Fibroblast of upper back skin (primary cell): ENCODE measurements at places on chromosomes 13 and 19.

DNA sequence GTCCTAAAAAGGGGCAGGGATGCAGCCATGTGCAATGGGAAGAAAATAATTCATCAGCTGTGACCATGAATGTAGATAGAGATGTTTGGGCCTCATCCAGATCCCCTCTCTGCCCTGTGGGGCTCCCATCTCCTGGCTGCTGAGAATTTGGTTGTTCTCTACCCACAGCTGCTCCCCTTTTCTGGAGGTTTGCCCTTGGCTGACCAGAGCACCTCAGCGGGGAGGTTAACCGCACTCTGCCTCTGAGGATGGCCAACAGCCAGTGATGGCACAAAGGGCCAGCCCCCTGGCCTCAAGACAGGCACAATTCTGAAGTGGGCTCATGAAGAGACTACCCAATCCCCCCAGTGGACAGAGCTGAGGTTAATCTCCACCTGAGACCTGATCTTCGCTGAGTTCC, 61.5 kb upstream of the SERP2 start:
- no peak for DNase-seq

DNA sequence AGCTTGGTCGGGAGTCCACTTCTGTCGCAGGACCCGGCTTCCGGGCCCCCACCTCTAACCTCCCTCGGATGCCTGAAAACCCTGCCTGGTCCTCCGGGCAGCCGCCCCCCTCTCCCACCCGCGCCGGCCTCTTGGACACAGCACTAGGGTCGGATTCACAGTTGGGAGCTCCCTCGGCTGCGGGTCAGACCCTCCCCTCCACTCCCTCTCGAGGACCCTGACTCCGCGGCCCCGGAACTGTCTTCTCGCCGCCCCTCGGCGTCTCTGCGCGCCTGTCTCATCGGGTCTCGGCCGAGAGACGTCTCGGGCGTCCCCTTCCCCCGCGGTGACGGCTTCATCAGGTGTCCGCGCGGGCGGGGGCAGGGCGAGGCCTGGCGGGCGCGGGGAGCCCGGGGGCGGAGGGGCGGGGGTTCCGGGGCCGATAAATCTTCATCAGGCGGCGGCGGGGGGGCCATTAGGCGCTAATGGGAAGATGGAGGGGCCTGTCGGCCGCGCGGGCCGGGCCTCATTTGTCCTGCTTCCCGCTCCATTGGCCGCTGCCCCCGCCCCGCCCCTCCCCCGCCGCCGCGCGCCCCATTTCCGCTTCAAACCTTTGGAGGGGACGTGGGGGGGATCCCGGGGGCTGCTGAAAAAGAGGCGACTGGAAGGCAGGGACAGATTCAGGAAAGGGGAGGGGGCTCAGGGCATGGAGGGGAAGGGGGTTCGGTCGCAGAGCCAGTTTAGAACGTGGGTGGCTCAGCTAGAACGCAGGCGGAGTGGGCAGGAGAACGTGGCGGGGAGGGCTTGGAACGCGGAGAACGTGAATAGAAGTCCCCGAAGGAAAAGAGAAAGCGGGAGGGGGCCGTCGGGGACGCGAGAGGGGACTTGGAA, 11.8 kb upstream of the ERFL start:
- no peak for DNase-seq

DNA sequence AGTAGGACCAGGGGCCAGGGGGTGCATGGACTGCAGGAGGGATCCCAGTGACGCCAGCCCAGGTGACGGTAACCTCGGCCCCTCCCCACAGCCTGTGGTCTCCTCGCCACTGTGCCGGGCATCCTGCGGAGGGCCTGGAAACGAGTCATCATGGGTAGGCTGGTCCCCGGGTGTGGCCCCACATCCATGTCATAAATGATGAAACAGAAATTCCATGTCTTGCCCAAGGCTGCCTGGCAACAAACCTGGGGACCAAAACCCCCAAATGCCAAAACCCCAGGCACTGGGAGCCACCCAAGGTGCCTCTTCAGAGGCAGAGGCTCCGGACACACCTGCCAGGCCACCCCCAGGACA, 20.9 kb downstream of the MAP2K2 start:
- DNase-seq: no peak

DNA sequence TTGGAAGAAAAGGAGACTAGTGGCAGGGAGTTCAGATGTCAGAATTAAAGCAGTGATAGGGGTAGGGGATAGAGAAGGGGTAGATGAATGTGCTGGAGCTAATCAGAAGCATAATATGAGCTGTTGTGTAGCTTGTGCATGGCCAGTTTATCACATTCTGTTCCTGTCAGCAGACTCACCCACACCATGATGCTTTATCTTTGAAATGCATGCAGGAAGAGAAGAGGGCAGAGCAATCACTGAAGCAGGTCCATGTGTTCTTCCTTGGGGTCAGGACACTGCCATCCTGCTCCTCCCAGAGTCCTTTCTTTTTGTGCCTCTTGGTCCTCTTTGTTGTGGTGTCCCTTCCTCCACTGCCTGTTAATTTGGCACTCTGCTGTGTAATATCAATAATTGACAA, 5.8 kb downstream of the CHAMP1 start:
- no peak for DNase-seq

GRCh38 chr19:55305491-55305890, 19.6 kb downstream of the TMEM150B start:
- DNase-seq: peak; percentile 10

GRCh38 chr19:342801-343421, 1.7 kb downstream of the MIER2 start:
- DNase-seq: peak; percentile 82

DNA sequence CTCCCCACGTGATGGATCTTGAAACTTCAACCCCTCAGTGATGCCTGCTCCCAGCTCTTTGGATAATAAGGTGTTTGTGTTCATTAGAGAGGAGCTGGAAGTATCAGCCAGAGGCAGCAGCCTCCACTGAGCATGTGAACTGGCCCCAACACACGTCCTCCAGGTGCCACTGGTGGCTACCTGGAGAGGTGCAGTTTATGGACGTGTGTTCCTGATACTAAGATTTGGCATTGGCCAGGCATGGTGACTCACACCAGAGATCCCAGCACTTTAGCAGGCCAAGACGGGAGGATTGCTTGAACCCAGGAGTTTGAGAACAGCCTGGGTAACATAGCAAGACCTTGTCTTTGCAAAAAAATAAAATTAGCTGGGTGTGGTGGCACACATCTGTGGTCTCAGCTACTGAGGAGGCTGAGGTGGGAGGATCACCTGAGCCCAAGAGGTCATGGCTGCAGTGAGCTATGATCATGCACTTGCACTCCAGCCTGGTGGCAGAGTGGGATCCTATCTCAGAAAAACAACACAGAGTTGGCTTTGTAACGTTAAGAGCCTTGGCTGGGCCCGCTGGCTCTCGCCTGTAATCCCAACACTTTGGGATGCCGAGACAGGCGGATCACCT, 34.4 kb downstream of the SLC25A42 start:
- no peak for DNase-seq

- peak; percentile 68 for DNase-seq
Measured at GRCh38 chr13:42354241-42355091, 82.5 kb downstream of the AKAP11 start.

DNA sequence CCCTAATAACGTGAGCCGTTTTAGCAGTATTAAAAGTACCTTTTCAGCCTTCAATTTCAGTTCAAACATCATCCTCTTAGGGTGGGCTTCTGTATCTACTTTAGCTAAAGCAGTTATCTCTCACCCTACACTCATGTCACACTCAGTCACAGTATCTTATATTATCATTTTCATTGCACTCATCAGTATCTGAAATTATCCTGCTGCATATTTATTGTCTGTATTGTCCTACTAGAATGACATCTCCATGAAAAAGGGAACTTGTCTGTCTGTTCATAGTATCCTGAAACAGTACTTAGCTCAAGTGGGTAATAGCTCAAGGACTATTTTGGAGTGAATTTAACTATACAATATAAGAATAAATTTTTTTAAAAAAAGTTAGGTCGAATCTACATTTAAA, 19.9 kb upstream of the RFC3 start:
- DNase-seq: no peak

GRCh38 chr13:56706485-56706884, 434.2 kb upstream of the PRR20A start:
- no peak for DNase-seq

DNA sequence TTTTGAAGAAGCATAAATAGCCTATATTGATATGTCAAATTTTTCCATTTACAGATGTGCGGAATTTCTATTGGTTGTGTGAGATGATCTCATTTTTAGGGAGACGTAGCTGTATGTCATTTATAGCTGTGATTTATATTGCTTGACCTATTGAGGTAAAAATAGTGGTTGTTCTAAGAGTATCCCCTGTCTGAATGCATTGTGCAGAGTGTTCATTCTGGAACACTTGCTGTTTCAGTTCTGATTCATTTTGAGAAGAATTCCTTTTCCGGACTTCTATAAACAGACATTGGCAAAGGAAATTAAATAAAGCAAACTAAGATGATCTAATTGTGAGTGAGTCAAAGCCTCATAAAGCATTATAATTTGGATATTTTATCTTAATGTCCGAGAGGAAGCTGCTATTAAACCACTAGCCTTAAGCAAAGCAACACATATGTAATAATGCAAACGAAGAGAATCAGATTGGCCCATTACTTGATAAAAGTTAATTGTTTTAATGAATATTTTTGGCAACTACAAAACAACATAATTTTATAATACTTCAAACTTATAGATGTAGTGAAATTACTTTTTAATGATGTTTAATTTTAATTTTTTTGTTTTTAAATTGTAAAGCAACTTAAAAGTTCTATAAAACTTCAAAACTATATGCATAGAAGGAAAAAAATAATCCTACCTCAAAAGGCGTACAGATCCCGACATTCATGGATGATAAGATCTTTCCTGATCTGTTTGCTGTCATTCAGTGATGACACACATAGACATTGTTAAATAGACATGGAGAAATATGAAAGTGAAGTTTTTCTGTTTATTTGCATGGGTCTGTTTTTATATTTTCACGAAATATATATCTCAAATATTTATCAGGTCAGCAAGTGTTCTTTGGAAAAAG, 942.6 kb upstream of the SLC10A2 start:
- peak; percentile 26 for DNase-seq

DNA sequence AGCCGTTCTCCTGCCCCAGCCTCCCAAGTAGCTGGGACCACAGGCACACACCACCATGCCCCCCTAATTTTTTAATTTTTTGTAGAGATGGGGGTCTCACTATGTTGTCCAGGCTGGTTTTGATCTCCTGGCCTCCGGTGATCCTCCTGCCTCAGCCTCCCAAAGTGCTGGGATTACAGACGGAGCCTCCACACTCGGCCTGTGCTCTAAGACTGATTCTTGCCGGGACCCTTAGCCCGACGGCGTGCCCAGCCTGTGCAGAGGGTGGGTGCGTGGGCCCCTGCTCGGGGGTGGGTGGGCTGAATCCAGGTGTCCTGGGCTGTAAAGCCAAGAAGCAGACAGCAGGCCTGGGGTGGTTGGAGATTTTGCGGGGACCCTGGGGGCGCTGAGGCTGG, 64.3 kb downstream of the GADD45B start:
- DNase-seq: no peak

DNA sequence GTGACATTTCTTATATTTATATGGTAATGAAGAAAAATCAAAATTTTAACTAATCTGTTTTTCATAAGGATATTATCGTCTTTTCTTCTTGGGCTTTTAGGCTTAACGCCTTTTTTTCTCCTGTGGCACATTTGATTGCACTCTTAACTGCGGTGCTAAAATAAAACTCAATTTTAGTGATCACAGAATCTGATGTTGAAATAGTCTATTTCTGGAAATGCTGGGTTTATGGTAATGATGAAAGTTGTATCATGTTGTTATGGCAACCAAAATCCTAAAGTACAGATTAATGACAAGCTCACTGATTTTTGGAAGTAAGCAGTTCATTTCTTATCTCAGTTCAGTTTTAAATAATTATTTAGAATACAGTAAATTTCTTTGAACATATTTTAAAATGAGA, 85.3 kb downstream of the COG6 start:
- DNase-seq: no peak

DNA sequence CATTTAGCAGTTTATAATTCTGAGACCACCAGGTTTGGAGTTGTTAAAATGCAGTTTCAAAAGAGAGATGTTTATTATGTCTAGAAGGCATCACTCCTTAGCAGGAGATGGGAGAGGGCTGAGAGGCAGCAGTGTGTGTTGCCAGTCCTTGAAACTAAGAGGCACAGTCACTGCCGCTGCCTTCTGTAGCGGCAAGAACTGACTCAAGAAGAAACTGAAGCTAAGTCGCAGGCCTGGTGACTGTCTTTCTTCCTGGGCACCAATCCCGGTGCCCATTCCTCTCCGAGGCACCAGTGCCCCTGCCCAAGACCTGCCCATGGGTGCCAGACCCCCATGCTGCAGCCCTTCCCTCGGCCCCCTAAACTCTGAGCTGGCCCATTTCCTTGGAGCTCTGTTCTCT, 20.1 kb downstream of the N4BP2L1 start:
- DNase-seq: no peak

GRCh38 chr19:22783651-22784410, at the start of gene ZNF99:
TSS of gene ZNF99 (minus strand) at chr19:22784151. CDS start at chr19:22784016, 135 bp downstream.
- DNase-seq: no peak

- DNase-seq: no peak
Measured at GRCh38 chr13:75947448-75947847, 311.3 kb downstream of the LMO7 start.

DNA sequence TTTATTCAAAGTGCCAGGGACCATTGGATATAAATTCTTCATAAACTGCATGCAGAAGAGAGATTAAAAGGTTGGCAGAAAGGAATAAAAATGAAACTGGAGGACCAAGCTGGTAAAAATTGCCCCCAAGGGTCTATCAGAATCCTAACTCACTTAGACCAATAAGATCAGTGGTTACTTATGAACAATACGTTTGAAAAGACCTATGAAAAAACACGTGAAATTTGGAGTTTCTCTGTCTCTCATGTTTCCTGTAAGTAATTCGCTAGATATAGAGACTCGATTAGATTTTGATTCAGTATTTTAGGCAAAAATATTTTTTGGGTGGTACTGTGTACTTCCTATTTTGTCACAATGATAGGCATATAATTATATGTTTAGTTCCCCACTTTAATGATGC, 22.9 kb downstream of the GARRE1 start:
- no peak for DNase-seq

- DNase-seq: peak; percentile 37
Measured at GRCh38 chr13:107881362-107881761, 334.0 kb downstream of the LIG4 start.

DNA sequence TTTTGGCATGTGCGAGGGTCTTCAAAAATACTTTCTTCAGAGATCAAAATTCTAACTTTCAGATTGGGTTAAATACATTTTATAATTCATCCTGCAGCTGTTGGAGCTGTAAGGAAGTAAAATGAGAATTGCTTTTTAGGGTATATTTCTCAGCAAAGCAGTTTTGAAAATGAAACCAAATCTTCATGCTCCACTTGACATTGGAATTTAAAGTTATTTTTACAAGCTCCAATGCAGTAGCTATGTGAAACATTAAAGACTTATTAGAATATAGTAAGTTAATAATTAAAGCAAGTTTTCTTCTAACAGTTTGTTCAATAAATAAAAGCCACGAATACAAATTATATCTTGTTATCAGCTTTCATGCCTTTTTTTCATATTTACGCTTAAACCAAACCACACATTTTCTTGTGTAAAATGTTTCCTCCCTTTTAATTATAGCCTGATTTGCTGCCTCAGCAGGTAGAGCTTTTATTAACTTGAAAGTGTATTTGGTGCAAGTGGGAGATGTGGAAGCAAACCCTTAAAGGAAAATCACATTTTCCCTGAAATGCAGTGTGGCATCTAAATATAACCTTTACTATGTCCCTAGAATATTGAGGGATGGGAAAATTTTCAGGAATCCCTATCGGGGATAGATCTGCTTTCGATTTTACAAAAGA, 12.4 kb upstream of the MICU2 start:
- no peak for DNase-seq
